Motor neuron (in vitro differentiated cells): ENCODE measurements at places on chromosomes 5 and 9. TPM values are rescaled to one million over a fixed set of nuclear protein-coding genes. Genes with fewer than 3 reads are reported as not detected.
A peak's percentile ranks its signal among the peaks of the same experiment; 100 is the strongest.

- ATAC-seq = no peak
Observed at GRCh38 chr9:132787748-132788159, 90.3 kb downstream of the AK8 start.

GRCh38 chr9:115733318-115734110, 420.1 kb upstream of the PAPPA start:
- ATAC-seq = no peak

DNA sequence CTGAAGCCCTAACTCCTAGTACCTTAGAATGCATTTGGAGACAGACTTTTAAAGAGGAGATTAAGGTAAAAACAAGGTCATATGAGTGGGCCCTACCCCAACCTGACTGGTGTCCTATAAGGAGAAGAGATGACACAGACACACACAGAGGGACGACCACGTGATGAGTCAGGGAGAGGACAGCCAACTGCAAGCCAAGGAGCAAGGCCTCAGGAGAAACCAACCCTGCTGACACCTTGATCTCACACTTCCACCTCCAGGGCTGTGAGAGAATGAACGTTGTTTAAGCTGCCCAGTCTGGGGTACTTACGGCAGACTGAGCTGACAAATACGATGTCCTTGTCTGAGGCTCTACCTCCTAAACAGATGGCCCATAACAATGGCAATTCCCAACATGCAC, 93.6 kb downstream of the ROR2 start:
- ATAC-seq = no peak

DNA sequence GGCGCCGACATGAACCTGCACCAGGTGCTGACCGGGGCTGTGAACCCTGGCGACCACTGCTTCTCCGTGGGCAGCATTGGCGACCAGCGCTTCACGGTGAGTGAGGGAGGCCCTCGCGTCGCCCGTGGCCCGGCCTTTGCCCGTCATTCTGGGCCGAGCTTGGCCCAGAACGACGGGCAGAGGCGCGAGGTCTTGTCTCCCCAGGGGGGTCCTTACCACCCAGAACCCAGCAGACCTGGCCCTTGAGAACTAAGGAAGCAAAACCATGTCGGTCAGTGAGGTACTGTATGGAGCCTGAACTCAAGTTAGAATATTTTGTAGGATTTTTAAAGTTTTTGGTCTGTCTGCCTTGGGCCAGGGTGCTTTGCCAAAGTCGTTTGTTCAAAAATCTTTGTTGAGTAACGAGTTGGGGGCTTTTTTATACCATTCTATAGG, 691 bp downstream of the DMXL1 start:
- no peak for ATAC-seq

The MAST4 gene
- 24.4 and 26.1 TPM in 2 replicates for total RNA-seq

- ATAC-seq = no peak
Observed at GRCh38 chr5:120108586-120109248, 355.4 kb upstream of the PRR16 start.

- ATAC-seq = peak; percentile 65
Observed at GRCh38 chr5:44536650-44537260, 147.5 kb upstream of the FGF10 start.

DNA sequence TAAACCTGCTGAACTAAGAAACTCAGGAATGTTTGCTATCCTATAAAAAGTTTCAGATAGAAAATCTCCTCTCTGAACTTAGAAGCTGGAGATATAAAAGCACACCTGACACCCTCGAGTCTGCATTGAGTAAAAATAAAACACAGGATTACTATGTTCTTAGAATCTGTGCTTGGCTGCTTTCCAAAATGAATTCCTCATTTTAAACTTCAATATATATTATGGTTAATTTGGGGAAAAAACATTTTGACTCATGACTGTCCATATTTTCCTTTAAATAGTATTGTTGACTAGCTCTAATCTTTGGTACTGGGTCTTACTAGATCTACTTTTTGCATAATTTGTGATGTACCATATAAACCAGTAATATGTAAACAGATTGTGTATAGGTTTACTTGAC, 36.7 kb downstream of the FBXW2 start:
- ATAC-seq = no peak

DNA sequence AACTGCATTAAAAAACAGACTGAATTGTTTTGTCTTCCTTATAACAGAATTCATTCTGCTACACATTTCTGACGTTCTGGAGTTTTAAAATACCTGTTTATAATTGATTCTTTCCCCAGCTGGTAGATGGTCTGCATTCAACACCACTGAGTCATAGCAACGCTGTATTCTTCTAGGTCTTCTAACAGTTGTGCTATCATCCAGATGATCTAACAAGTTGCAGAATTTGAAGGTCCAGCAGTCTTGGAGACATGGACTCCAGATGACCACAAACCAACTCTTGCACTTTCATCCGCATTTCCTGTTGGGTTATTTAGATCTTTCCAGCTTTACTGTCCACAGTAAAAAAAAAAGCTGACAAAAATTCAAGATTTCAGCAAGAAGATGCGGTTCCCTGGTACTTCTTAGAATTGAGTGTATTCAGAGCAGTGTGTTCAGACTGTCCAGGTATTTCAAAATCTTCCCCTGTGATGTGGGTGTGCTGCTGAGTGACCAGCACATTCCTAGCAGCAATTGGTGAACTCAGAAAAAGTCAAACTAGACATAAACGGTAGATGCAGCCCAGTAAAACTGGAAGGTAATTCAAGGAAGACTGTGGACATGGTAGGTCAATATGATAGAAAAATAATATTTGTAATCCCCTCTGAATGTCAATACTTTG, 50.2 kb downstream of the CSNK1A1 start:
- peak; percentile 48 for ATAC-seq

The GALNT12 gene
- 0.96 and 1.2 TPM in 2 replicates for total RNA-seq

GRCh38 chr9:93207860-93208734, 24.2 kb downstream of the WNK2 start:
- peak; percentile 2 for ATAC-seq

DNA sequence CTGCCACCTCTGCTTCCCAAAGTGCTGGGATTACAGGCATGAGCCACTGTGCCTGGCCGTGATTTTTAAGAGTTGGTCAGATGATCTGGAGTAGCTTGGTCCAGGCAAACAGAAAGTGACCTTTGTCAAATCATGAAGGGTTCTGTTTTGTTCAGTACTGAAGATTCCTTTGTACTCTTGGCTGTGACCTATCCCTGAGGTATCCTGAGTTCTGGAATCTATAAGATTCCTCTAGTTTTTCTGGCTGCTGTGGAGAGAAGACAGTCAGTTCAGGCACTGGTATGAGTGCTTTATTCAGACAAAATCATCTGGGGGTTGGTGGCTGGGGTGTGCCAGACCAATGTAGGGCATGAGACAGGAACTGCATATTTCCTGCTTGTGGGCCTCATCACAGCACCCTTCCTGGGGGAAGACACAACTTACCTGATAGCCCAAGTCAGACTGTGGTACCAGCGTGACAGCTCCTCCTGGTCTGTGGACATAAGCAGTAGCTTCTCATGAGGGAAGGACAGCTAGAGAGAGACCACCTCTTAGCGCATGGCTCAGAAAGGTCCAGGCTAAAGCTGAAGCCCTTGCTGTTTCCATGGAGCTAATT, 3.1 kb downstream of the ARHGEF39 start:
- ATAC-seq = no peak

GRCh38 chr5:115180165-115180709, 10.5 kb upstream of the TRIM36 start:
- peak; percentile 70 for ATAC-seq

The CYLC2 gene
- 0.38 and 0.49 TPM in 2 replicates for total RNA-seq

The ANKRD31 gene
- 0.15 and 0.24 TPM in 2 replicates for total RNA-seq

- no peak for ATAC-seq
Observed at GRCh38 chr9:31839273-31839672, 545.2 kb upstream of the ACO1 start.

The CCL27 gene
- 1.7 and 1.8 TPM in 2 replicates for total RNA-seq

GRCh38 chr9:110472111-110472510, 107.4 kb downstream of the SVEP1 start:
- ATAC-seq = no peak

DNA sequence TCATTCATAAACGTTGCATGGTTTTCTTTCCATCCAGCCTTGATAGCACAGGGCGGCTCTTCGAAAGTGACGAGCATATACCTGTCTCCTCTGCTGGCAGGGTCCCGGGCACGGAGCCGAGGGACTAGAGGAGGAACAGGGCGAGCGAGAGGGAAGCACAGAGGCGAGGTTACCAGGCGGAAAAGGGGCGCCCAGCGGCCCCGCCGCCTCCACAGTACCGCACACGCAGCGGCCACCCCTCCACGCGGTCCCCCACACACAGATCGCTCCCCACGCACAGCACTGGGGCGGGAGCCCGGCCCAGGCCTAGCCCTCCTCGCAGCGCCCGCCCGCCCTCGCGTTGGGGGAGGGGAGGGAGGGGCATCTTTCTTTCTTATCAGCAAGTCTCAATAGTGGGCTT, 296.6 kb upstream of the DAB2 start:
- no peak for ATAC-seq

The SLC4A9 gene
- 0.36 TPM in 1 of 2 replicates, not detected in the other for total RNA-seq

The C9orf153 gene
- 0.22 and 0.31 TPM in 2 replicates for total RNA-seq

- ATAC-seq = no peak
Observed at GRCh38 chr9:131864531-131864930, 124.7 kb upstream of the RAPGEF1 start.
